Stimulated activated CD4-positive, alpha-beta T cell treated with anti-CD3 and anti-CD28 coated beads, TNF-alpha, amount 100 ng/mL, for 4 hours (primary cell): ENCODE measurements at places on chromosomes 2 and 18.

- DNase-seq, result no peak
Observed at GRCh38 chr2:216485745-216486144, 12.9 kb upstream of the RPL37A start.

- no peak for DNase-seq
Observed at GRCh38 chr18:78731016-78731397, 248.6 kb upstream of the SALL3 start.

DNA sequence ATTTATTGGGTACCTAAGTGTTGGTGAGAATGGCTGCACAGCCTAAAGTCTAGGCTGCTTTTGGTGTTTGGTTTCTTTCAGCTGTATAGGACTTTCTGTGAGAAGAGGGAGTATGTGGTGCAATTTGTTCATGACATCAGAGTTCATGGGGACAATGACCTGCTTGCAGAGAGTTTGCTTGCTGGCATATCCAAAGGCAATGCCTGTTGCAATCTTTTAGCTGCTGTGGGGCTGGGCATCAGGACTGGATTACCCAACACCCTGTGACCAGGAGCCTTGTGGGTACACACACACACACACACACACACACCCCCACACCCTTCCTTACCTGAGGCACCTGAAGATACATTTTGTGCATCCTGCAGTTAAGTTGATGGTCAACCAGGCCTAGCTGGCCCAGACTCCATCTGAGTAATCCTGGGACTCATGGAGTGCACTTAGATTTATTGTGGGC lies 68.4 kb downstream of the LIPG start:
- DNase-seq, result no peak

- no peak for DNase-seq
Observed at GRCh38 chr2:239608260-239608659, 207.4 kb upstream of the HDAC4 start.

DNA sequence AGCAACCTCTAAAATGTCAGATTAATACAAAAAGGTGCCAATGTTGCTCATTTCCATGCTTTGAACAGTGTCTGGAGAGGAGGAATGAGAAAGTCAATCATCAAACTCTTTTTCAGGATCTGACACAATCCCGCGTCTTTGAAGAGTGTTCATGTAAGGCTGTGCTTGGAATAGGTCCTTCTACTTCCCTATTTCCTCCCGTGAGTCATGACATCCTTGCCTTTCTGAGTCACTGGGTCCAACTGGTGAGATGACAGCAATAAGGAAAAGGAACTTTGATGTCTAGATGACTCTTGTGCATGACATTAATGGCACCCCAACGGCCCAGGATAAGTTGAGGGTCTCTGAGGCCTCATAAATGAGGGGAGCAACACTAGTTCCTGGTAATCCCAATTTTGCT lies 109.0 kb upstream of the CELF4 start:
- DNase-seq, result no peak

GRCh38 chr2:47777277-47777937 lies 5.5 kb upstream of the MSH6 start:
- no peak for DNase-seq
